ENCODE measurements at places on chromosomes 6 and 20.

DNA sequence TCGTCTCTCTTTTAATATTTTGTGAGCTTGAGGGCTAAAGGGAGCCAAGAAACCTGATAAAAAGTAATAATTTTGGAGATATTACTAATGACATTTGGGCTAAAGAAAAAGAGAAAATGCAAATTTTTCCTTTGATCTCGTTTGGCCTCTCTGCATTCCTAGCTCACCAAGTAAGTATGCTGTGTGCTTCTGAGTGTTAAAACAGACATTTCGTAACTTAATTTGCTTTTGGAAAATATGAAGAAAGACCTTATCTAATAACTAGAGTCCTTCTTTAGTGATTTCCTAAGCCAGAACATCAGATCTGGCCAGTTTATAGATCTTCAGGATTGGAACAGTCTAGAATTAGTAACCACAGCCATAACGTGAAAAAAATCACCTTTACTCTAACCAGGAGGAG is 872.9 kb upstream of the SLC35B3 start:
- no peak for DNase-seq

GRCh38 chr6:31799781-31800180 is 4.2 kb upstream of the VARS1 start:
- DNase-seq = peak; percentile 8

DNA sequence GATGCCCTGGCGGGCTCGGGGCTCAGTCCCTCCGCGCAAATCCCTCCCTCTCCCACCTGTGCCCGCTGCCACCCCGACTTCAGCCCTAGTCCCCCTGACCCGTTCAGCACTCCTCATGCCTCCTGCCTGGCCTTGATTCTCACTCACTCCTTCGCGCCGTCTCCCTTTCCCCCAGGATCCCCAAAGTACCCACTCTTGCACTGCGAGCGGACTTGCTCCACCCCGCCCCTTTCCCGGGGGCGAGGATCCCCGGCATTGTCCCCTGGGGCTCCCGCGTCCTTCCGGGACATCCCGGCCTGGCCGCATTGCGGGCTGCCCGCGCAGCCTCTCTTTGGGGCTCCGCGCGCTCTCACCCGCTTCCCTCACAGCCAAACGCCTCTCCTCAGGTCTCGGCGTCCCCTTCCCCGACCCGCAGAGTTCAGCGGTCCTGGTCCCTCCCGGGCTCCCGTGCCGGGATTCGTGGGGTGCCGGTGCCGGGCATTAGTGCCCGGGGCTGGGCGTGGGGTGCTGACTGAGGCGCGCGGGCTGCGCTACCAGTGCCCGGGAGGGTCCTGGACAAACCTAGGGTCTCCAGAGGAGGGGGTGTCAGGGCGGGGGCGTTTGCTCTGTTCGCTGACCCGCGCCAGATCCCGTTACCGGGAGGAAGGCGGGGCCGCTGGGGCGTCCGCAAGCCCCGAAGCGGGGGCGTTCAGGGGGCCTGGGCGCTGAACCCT is 45.5 kb upstream of the SUPT3H start:
- DNase-seq = no peak

DNA sequence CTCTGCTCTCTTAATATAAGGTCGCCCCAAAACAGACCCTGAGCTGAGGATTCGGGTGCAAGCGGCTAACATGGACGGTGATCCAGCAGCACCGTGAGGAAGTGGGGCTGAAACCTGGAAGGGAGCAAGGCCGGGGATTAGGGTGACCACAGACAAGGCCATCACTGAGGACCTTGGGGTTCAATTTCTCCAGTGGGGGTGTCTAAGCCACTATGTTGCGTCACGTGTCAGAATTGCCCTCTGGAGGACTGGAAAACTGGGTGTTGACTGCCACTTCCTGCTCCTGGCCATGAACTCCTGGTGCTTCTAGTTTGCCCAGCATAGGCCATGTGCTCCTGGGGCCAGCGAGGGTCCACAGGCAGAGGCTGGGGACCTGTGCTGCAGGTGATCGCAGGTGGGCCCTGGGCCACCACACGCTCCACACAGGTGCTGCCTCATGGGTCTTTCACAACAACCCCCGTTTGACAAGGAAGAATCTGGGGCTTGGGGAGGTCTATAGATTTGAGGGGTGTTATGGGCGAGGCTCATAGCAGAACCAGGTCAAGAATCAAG is 101.9 kb downstream of the CDH26 start:
- DNase-seq = no peak

DNA sequence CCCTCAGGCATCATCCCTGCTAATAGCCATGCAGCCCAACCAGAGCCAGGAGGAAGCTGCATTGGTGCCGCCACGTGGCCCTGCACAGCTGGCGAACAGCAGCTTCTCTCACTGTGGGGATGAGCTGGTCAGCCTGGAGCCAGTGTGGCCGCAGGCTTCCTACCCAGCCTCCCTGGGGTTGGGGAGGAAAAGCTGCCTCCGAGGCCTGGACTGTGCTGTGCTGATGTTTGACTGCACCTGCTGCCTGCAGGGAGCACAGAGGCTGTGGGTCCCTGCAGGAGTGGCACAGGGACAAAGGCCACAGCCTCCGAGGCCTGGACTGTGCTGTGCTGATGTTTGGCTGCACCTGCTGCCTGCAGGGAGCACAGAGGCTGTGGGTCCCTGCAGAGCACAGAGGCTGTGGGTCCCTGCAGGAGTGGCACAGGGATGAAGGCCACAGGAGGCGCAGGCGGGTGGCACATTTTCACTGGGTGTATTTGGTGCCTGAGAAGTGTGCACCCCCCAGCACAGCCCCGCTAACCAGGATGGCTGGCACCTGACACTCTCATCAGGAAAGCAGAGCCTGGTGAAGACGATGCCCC is 83.9 kb downstream of the DLL1 start:
- no peak for DNase-seq

DNA sequence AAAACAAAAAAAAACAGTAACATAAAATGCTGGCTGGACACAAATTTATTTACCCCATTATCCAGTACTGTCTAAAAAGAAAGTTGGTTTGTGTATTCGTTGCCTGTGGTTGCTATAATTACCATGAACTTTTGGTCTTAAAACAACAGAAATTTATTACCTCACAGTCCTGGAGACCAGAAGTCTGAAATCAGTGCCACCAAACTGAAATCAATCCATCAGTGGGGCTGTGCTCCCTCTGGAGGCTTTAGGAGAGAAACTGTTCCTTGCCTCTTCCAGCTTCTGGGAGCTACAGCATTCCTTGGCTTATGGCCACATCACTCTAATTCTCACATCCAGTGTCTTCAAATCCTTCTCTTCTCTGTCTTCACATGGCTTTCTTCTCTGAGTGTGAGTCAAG is 79.4 kb downstream of the SNX5 start:
- DNase-seq = no peak

DNA sequence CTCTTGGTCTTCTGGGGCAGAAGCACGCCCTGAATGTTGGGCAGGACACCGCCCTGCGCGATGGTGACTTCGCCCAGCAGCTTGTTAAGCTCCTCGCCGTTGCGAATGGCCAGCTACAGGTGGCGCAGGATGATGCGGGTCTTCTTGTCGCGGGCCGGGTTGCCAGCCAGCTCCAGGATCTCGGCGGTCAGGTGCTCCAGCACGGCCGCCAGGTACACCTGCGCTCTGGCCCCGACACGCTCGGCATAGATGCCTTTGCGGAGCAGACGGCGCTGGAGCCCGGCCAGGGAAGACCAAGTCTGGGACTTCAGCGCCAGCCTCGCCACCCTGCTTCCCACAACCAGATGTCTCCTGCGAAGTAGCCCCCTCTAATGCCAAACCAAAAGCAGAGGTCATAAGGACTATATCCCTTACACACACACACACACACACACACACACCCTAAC is 8.0 kb upstream of the SLC17A3 start:
- no peak for DNase-seq

DNA sequence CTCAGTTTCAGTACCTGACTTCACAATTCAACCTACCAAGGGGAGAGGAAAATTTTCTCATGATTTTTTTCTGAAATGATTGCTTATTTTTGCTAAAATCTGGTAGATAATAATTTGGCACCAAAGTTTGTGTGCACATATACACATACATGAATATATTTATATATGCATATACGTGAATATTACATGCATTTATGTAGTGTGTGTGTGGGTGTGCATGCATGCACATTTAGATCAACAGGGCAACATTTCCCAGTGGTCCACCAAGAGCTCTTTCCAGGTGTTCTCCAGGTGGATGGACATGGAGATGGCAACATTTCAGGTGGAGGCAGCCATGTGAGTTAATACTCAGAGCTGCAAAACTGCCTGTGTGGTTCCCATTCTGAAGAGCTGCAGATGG is 320.9 kb downstream of the SAMD5 start:
- no peak for DNase-seq

DNA sequence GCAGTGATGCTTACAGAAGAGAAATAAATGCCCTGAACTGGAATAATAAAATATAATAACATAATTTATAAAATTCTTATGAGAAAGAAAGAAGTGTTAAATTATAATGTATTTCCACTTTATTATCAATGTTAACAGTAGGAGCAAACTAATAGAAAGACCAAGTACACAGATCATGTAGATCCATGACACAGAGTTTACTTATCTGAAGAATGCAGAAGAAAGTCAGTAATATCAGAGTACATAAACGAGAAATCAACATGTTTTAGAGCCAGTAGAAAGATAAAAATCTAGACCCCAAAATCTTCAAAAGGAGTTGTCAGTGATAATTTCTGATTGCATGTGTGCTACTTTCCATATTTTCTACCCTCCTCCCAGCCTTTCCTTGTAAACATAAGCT is 334.8 kb upstream of the MANEA start:
- no peak for DNase-seq

- DNase-seq = no peak
Observed at GRCh38 chr20:40589581-40589980, 99.5 kb downstream of the MAFB start.
